ENCODE measurements at places on chromosomes 3 and 15.

GRCh38 chr3:73437828-73438227, 186.9 kb downstream of the PDZRN3 start:
- DNase-seq = no peak

DNA sequence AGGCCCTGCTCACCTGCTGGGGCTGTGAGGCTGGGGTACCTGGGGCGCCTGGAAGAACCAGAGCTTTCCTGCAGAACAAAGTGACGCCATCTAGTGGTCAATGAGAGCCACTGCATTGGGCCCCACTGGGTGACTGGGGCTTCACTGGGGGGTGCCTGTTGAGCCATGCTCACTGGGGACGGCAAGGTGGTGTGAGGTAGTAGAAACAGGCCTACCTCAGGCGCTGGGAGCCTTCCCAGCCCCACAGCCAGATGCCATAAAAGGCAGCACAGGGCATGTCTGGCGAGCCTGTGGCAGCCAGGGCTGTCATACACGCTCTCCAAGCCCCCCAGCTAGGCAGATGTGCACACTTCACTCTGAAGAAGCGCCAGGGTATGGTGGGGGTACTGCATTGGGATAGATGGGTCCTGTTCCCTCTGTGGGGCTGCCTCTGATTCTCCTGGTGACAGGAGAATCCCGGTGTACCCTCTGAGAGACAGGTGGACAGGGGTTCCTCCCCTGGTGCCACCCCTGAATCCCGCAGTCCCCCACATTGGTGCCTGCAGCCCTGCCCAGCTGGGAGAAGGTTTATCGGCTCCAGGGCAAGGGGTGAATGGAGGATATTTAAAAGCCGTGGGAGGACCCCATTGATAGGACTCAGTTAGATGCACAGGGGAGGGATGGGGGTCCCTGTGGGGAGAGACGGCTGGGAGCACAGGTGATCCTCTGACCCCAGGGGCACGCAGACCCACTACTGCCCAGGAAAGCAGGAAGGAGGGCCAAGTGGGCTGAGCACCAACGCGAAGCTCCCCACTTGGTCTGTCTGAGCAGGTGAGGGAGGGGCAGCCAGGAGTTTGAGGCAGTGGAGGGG, 178.8 kb downstream of the NSMCE3 start:
- peak; percentile 32 for DNase-seq

DNA sequence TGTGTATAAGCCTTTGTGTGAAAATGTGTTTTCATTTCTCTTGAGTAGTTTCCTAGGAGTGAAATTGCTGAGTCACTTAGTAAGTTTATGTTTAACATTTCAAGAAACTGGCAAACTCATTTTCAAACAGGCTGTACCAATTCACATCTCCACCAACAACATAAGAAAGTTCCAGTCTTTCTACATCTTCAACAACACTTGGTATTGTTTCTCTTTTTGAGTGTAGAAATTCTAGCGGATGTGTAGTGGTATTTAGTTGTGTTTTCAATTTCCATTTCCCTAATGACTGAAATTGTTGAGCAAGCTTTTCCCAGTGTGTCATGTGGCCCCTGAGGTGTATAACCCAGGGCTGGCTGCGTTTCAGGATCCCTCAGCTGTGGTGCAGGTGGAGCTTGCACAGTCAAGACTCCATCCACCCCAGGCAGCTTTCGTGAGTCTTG, 258.5 kb downstream of the PDCD6IP start:
- DNase-seq = no peak

DNA sequence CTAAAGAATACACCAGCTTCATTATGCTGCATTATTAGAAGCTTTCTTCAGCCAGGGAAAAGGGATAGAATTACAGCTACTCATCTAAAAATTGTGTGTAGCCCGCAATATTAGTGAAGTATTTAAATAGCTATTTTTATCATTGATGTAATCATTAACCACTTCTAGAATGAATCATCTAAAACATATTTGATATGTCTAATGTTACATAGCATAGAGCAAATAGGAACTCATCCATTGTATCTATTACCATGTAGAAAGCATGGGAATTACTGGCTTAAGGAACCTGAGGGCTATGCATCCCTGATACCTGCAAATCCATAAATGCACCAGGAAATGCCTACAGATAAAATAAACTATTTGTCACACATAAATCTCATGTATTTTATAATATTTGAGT, 54.5 kb upstream of the VGLL3 start:
- no peak for DNase-seq

GRCh38 chr15:92166751-92167405, 226.8 kb upstream of the ST8SIA2 start:
- no peak for DNase-seq

DNA sequence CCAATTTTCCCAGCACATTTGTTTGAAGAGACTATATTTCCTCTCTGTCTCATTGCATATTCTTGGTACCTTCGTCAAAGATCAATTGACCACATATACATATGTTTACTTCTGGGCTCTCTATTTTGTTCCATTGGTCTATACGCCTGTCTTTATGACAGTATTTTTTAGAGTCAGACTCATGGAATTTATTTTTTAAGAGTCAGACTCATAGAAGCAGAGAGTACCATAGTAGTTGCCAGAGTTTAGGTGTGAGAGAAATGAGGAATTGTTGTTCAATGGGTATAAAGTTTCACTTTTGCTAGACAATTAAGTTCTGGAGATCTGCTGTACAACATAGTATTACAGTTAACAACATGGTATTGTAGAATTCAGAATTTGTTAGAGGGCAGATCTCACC, 27.1 kb downstream of the PLA2G4F start:
- no peak for DNase-seq
